ENCODE measurements at places on chromosomes 12 and 14. TPM values are rescaled to one million over a fixed set of nuclear protein-coding genes. Genes with fewer than 3 reads are reported as not detected.

GRCh38 chr14:96888593-96888992 lies 91.4 kb downstream of the VRK1 start:
- no peak for DNase-seq

GRCh38 chr14:60183741-60184140 lies 18.5 kb upstream of the DHRS7 start:
- no peak for DNase-seq

DNA sequence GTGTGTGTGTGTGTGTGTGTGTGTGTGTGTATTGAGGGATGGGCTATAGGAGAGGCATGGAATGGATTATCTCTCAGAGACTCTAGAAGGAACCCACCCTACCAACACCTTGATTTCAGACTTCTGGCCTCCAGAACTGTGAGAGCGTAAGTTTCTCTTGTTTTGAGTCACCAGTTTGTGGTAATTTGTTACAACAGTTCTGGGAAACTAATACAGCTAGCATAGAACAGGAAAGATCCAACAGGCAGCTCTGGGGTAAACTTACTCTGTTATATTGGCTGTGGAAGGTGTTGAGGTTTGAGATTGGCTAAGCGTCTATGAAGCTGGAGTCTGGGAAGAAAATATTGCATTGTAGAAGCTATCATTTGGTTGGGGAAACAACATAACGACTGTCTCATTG lies 334.3 kb downstream of the AACS start:
- DNase-seq = no peak

GRCh38 chr12:54750-55535 lies 11.6 kb upstream of the IQSEC3 start:
- DNase-seq = no peak

DNA sequence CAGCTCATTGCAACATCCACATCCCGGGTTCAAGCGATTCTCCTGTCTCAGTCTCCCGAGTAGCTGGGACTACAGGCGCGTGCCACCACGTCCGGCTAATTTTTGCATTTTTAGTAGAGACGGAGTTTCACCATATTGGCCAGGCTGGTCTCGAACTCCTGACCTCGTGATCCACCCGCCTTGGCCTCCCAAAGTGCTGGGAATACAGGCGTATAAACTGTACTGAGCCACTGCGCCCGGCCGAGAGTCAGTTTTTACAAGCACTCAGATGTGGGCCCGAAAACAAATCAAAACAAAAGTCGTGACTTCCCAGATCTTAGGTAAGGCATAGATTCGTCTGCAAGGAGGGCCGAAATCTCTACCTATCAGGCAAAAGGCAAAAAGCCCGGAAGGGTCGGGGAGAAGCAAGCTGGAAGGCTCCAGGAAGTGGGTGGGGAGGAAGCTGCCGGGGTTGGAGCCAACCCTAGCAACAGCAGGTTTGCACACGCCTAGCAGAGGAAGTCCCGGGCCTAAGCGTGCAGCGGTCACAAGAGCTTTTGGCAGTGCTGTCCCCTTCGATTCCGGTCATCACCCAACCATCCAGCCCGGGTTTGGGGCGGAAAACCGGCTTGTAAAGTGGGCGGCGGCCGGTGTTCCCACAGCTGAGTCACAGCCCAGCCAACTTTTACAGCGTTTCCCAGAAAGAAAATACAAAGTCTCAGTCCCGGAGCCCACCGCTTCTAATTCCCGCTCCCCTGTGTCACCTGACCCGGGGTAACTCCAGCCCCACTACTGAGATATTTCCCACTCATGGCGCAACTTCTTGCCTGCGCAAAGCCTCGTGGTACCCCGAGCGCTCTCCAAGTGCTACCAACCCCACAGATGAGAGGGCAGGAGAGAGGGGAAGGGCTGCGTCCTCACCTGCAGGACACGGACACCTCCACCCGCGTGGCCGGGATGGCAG lies 583 bp downstream of the CPNE8 start:
- DNase-seq = peak; percentile 81

Gene LALBA
- not detected for polyA plus RNA-seq

Gene PROX2
- not detected for polyA plus RNA-seq

Gene ABCB9
- polyA plus RNA-seq = 5.8 TPM
